ENCODE measurements at places on chromosomes 1 and 21. TPM values are rescaled to one million over a fixed set of nuclear protein-coding genes. Genes with fewer than 3 reads are reported as not detected.

- H3K36me3 ChIP-seq: no peaks in the 10 kb centered on the region
- no peaks in the 10 kb centered on the region for H3K27me3 ChIP-seq
- no peak overlapping the region for H3K27ac ChIP-seq
- H3K4me1 ChIP-seq: no peaks in the 10 kb centered on the region
- H3K4me3 ChIP-seq: no peak overlapping the region
- DNase-seq: no peak
These were observed 94.0 kb downstream of the DMRTB1 start for GRCh38 chr1:53552981-53553733.

DNA sequence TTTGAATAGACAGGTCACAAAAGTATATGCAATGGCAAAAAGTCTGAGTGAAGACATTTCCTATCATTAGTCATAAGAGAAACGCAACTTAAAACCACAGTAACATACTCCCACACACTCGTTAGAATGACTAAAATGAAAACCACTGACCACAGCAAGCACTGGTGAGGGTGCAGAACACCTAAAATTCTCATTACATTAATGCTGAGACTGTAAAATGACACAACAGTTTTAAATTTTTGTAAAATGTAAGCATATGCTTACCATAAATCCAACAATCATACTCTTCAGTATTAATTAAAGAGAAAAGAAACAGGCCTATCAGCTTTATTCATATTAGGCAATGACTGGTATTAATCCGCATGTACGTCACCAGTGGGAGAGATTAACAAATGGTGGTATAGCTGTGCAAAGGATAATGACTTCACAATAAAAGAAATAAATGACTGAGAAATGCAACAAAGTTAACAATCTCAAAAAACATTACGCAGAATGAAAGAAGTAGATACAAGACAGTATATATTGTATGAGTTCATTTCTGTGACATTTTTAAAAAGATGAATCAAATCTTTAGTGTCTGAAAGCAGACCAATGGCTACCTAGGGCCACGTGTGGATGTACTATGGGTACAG, 253.5 kb downstream of the AKT3 start:
- H3K27ac ChIP-seq: no peak overlapping the region
- no peaks in the 10 kb centered on the region for H3K36me3 ChIP-seq
- no peak overlapping the region for H3K4me3 ChIP-seq
- no peaks in the 10 kb centered on the region for H3K4me1 ChIP-seq
- no peaks in the 10 kb centered on the region for H3K27me3 ChIP-seq
- no peak for DNase-seq

The SLFNL1 gene
- total RNA-seq: 0.27 TPM

DNA sequence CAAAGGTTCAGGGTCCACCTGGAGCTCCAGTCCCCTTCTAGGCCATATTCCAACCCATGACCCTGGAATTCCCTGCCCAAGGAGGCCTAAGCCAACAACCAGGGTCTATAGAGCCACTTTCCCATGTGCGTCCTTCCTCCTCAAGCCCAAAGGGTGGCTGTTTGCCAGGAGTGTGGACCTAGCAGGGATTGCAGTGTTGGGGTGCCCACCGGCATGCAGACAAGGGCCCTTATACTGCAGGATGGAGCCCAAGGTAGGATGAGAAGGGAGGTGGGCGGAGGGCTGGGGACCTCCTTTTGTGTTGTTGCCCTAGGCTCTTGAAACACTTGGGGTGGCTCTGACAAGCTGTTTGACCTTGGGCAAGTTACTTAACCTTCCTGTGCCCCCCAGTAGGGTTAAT, 19.7 kb upstream of the ADGRB2 start:
- H3K27ac ChIP-seq: no peak overlapping the region
- no peak overlapping the region for H3K4me3 ChIP-seq
- no peaks in the 10 kb centered on the region for H3K4me1 ChIP-seq
- no peaks in the 10 kb centered on the region for H3K36me3 ChIP-seq
- no peak for DNase-seq
- no peaks in the 10 kb centered on the region for H3K27me3 ChIP-seq

DNA sequence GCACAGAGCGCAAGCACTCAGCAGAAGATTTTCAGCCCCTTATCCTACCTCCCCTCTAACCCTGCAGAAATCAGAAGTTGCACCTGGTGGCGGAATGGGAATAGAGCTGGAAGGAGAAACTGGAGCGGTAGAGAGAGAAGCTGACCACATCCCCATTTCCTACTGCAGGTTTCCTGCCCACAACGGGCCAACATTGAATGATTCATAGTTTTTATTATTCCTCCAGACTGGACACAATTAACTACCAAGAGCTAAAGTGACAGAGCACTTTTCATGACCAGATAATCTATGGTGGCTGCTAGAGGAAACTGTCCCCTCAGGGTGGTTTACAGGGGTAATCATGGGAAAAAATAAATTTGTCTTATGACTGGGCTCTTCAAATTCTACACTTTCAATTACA, 21.3 kb upstream of the LRRC8D start:
- H3K36me3 ChIP-seq: no peaks in the 10 kb centered on the region
- no peak overlapping the region for H3K27ac ChIP-seq
- H3K4me1 ChIP-seq: no peaks in the 10 kb centered on the region
- no peak for DNase-seq
- H3K27me3 ChIP-seq: no peaks in the 10 kb centered on the region

Data from colonic mucosa (tissue), 4 donors.